CD4-positive, alpha-beta T cell treated with Interleukin-15 for 4 hours (primary cell): ENCODE measurements at places on chromosomes 2 and 18.

- DNase-seq = peak; percentile 34
Observed at GRCh38 chr2:134919341-134920210, 954 bp downstream of the CCNT2 start.

GRCh38 chr2:63814114-63814513 is 27.6 kb upstream of the UGP2 start:
- no peak for DNase-seq

DNA sequence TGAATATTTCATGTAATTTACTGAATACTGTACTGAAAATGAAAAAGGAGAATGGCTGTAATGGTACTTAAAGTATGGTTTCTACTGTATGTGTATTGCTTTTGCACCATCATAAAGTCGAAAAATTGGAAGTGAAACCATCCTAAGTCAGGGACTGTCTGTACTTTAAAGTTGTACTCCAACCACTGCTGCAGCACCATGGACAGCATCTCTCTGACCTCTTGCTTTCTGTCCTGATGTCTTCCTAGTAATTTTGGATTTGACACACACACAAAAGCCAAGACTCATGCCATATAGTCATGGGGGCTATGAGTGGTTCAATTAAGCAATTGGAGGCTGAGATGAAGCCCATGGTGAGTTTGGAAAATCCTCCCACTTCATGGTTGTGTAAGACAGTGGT is 256.3 kb upstream of the PKDCC start:
- DNase-seq = no peak

GRCh38 chr2:238505119-238505891 is 78.6 kb downstream of the ASB1 start:
- DNase-seq = no peak

DNA sequence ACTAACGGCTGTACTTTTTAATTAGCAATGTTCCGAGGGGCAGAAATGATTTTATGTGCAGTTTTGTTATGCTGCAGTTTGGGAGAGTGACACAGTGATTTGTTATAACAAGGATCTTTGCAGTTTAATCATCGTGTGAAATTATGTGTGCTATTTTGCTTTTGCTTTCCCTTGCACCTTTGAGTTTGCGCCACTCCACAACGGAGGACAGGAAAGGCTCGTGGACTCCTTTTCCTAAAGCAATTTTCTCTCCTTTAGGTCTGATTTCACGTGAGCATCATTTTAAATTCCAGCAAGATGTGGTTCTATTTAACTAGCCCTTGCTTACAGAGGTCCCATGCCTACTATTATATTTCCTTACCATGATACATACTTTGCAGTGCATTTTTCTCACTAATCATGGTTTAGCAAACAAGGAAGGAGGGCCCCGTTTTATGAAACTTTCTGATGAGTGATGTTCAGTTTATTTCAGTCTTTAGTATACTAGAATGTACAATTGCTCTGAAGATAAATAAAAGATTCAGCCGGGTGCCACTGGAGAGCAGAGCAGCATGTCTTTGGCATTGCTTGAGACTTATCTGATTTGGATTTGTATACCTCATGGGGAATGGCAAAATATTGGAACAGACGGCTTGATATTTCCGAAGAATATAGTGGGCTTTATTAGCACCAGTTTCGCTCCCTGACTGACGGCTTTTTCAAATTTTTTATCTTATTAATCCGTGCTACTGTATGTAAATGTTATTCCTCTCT is 528.2 kb upstream of the FANCL start:
- DNase-seq = no peak

DNA sequence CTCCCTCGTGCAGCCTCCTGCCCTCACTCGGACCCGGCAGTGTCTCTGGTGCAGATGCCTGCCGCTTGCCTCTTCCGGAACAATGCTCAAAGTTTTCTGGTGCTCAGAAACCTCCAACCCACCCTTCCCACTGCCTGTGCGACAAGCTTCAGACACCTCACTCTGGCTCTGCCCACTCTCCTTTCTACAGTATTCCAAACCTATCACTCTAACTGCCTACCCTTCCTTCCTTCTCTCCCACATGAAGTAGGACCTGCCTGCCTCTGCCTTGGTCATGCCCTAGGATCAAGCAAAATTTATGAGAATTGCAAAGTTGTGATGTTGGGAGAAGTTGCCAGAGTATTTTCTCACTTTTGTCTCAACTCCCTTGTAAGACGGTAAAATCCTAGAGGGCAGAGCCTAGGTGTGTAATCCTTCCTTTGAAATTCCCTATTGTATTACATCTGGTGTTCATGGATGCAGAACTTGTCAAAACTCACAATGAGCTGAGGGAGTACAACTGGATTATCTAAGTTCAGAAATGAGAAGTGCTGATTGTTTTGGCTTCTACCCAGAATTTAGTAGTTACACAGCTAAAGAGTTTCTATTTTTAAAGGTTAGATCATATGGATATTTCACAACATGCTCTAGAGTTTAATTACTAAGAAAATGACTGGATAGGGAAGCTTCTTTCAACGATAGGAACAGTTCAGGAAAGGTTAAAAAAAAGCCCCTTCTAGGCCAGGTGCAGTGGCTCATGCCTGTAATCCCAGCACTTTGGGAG is 7.2 kb downstream of the NPC1 start:
- DNase-seq = no peak

GRCh38 chr18:39521164-39521563 is 1955.6 kb upstream of the CELF4 start:
- DNase-seq = no peak

- peak; percentile 43 for DNase-seq
Observed at GRCh38 chr2:200467806-200468681, 41.8 kb downstream of the KCTD18 start.

DNA sequence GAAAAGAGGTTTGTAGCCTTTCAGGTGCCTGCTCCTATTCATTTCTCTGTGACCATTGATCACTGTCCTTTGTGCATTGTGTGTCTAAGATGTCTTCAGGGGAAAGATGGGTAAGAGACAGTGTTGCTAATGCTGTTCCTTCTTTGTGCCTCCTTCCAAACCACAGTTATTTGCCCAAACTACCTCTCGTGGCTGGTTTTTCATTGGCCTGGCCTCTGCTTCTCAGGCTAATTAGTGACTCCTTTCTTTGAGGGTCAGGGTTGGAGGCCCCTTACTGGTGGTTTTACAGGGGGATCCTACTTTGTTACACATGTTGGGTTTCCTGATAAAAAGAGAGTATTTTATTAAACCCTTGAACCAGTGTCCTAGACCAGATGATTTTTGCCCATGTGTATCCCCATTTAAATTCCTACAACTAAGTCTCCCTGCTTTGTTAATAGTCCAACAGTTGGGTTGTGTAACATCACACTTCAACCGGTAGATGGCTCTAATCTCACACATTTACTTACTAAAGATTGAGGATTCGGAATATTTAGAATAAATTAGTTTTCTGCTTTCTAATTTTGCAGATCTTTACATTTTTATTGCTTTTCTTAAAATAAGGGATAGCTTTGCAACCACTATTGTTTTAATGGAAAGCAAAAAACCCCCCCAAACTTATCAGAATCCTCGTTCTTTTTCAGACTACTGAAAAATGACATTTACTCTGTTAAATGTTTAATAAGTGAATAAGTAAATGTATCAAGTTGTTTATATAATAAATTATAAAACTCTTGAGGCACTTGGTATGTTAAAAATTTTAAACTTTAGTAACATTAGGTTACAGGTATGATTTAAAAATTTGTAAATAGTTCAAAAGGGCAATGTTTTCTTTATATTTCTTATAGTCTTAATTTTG is 2.4 kb downstream of the MARS2 start:
- DNase-seq = peak; percentile 32

- no peak for DNase-seq
Observed at GRCh38 chr2:75253526-75253925, 54.2 kb upstream of the TACR1 start.

GRCh38 chr18:56488739-56489138 is 149.7 kb downstream of the TXNL1 start:
- no peak for DNase-seq

GRCh38 chr2:172119089-172119488 is 16.4 kb upstream of the DLX2 start:
- DNase-seq = no peak

DNA sequence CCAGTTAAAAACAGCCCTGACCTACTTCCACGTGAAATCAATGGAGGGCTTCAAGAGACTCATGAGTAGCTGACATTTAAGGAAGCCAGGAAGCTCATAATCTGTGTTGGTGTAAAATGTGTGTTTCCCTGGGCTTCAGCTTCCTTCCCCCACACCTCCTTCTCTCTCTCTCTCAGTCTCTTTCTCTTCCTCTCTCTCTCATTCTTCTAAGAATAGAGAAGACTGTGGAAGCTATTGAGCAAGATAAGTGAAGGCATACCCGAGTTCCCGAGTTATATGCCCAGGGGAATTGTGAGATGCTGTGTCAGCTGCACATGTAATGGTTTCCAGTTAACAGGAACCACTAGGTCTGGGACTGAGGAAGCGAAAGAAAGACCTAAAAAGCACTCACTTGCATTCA is 199.4 kb downstream of the NYAP2 start:
- DNase-seq = no peak

DNA sequence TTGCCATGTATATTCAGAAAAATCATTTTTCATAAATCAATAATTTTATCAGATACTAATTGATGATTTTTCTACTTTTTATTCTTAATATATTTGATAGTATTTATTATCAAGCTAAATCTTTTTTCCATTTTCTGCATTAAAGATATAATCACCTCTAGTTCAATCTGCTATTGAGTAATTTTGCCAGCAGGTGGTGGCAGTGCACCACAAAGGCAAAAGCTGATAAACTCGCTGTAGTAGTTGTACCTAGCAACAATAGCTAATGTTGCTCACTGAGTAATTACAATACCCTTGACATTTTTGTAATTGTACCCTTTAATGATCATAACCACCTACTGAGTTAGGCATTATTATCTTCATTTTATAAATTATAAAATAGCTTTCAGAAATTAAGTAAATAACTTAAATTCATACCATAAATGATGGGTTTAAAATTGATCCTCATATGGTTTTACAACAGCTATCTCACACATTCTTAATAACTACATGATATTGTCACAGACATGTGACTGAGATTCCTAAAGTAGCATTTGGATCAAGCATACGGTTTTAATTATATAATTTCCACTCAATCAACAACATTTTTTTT is 52.0 kb upstream of the CALCRL start:
- DNase-seq = peak; percentile 13

- no peak for DNase-seq
Observed at GRCh38 chr2:6443061-6443823, 422.5 kb downstream of the CMPK2 start.

GRCh38 chr2:202064171-202064880 is 8.7 kb upstream of the KIAA2012 start:
- no peak for DNase-seq

- peak; percentile 70 for DNase-seq
Observed at GRCh38 chr2:100984892-100985307, 17.2 kb upstream of the RPL31 start.

DNA sequence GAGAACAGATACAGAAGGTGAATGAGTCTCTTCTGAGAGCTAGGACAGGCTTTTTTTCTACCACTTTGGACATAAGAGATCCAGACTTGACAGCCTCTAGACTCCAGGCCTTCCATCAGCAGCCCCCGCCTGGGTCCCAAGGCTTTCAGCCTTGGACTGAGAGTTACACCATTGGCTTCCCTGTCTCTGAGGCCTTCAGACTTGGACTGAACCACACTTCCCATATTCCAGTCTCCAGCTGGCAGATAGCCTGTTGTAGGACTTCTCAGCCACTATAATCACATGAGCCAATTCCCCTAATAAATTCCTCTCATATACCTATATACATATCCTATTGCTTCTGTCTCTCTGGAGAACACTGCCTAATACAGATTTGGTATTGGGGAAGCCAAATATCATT is 128.2 kb downstream of the MCFD2 start:
- DNase-seq = no peak

DNA sequence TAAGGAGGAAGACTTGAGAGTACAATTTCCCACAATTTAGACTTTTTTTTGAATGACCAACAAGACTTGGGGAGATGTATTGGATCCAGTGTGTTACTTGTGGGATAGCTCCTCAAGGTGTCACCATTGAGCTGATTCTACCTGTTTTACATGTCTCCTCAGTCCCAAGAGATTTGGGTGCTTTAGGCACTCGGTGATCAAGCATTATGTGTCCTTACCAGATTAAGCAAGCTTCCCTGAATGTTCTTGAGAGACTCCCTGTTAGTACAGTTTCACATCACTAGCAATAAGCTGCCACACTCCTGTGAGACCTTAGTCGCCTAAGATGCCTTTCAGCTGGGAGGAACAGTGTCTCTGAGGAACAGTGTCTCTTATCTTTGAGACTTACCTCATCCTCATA is 384.3 kb upstream of the SYT4 start:
- DNase-seq = no peak

GRCh38 chr18:24609254-24609653 is 148.8 kb downstream of the HRH4 start:
- no peak for DNase-seq

DNA sequence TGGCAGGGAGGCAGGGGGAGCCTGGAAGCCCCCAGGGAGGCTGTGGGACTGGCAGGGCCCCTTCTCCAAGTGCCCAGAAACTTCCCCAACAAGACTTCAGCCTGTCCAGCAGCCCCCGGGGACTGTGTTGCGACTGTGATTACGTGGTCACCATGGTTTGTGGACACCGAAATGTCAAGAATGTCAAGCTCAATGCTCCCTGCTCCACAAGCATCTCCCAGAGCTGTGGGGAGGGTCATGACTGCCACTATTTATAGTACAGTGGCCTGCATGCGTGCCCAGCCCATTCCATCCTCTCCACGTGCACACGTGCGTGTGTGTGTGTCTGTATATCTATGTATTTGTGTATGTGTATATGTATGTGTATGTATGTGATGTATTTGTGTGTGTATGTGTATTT is 93.8 kb upstream of the MBOAT2 start:
- DNase-seq = no peak

DNA sequence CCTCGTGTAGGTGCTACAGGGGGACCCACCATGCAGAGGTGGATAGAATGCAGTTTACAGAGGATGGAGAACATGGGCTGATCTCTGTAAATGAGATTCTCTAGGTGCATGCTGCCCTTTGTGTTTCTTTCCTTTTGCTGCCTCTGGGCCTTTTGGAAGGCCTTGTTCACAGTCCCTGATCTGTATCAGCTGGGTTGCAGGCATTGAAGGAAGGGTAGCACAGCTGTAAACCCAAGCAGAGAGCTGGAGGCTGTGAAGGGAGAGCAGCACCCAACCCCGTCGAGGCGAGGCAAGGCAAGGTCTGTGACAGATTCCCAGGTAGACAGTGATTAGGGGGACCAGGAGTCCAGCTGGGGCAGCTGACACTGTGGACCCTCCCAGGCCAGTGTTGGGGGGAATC is 56.1 kb upstream of the SOS1 start:
- DNase-seq = no peak

DNA sequence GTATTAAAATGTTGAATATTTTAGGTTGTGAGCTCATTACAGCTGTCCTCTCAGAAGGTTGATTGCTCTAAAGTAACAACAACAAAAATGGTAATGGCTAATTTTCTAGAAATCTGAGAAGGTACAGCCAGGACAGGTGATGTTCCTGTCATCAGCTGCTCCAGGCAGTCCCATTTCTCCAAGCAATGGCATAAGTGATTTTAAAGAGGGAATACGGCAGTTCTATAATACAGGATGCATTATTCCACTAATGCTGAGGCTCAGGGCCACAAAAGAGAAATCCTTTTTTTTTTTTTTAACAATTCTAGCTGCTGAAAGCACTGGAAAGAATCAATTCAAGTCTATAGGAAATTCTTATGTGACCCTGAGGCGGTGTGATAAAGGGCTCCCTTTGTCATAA is 199.9 kb downstream of the PMAIP1 start:
- DNase-seq = no peak

- DNase-seq = no peak
Observed at GRCh38 chr2:172860336-172860707, 124.7 kb downstream of the RAPGEF4 start.

GRCh38 chr2:102190430-102191107 is 3.7 kb downstream of the IL1RL2 start:
- DNase-seq = no peak
